ENCODE measurements at places on chromosomes 2 and 18.

GRCh38 chr2:150234787-150235446 is 252.6 kb downstream of the RND3 start:
- no peak for DNase-seq

DNA sequence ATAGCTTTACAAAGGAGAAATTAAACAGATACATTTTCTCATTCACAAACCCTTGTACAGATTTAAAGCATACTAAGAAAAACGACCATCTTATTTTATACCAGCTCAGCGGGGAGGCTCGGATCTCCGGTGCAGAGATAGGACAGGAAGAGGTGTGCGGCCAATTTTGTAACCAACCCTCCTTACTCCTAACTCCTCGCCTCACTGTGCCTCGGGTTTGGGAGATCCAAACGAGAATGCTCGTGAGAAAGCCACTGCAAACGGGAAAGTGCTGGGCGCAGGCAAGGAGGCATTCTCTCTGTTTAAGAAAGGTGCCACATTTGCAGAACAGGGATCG is 1.2 kb downstream of the KDSR start:
- DNase-seq: peak; percentile 20

DNA sequence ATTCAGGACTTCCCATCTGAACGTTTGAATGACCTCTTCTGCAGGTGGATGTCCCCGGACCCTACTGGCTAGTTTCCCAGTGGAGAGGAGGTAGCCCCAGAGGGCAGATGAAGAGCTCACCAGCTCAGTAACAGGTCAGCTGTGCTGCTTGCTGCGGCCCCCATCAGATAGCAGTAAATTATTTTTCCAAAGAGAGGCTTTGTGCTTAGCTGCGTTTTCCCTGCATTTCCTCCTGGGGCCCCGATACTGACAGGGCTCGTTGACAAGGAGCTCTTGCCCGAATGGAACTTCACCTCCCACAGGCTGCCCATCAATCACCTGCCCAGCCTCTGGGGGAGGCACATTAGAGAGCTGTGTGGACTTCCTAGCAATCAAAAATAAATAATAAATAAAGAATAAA is 185.8 kb downstream of the DOK6 start:
- DNase-seq: no peak

DNA sequence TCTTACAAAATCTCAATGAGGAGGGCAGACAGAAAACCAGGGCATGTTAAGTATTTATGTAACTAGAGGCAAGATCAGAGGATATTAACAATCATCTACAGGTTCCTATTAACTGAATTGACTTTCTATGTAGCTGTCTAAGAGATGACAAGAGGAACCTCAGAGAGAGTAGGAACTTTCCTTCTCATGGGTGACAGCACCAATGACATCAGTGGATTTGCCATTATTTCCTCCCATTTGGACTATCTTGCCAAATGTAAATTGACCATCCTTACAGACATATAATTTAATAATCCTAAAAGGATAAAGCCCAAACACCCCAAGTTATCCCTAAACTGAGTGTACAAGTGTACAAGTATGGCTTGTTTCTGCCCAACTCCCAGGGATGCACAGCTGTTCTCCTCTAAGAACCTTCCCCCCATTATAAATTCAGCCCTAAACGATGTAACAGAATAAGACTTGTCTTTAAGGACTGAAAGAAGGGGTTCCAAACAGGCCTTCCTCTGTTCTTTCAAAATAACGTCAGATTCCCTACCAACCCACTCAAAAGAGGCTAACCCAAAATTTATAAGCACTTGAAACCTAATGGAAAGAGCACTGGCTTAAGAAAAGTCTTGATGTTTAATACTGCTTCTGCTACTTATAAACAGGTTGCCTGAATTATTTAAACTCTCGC is 73.4 kb upstream of the CHAC2 start:
- DNase-seq: no peak

- DNase-seq: peak; percentile 71
Measured at GRCh38 chr2:105749583-105750400, 5.1 kb downstream of the NCK2 start.

DNA sequence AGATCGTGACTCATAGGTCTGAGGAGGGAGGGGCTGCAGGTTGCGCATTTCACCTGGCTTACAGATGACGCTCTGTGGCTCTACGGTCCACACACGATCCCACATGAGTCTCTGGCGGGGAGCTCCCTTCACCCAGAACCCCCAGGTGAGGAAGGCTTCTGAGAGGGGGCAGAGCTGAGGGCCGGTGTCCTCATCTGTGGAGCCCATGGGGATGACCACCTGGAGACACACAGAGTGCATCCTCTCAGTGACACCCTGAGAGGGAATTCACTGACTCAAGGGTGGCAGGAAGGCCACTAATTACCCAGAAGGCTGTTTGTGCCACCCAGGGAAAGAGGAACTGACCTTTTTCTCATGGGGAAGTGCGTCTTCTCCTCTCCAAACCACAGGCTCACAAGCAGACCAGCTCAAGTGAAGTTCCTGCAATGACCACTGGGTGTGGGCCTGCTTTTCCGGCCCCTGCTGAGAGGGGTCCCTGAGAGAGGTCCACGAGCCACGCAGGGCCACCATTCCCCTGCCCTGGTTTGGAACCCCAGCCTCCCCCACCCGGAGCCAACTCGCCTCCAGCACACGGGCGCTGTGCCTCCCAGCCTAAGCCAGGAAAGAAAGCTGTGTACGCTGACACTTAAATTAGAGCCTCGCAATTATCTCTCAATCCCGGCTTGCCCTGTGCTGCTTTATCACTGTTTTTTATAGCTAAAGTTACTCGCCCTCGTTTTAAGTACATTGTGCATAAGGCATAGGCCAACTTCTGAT is 114.1 kb downstream of the BCL11A start:
- no peak for DNase-seq

All from activated naive CD4-positive, alpha-beta T cell treated with anti-CD3 and anti-CD28 coated beads for 36 hours (primary cell).